ENCODE measurements at places on chromosomes 11 and 22. TPM values are rescaled to one million over a fixed set of nuclear protein-coding genes. Genes with fewer than 3 reads are reported as not detected.

GRCh38 chr11:39304586-39304985 is 2154.9 kb downstream of the LRRC4C start:
- no peaks in the 10 kb centered on the region for H3K27me3 ChIP-seq
- no peaks in the 10 kb centered on the region for H3K4me1 ChIP-seq
- DNase-seq: no peak
- no peak overlapping the region for H3K4me3 ChIP-seq
- H3K36me3 ChIP-seq: no peaks in the 10 kb centered on the region

GRCh38 chr22:39288135-39288898 is 31.1 kb downstream of the RPL3 start:
- no peak overlapping the region for H3K27ac ChIP-seq
- H3K4me1 ChIP-seq: peaks cover 38% of the 10 kb centered on the region

DNA sequence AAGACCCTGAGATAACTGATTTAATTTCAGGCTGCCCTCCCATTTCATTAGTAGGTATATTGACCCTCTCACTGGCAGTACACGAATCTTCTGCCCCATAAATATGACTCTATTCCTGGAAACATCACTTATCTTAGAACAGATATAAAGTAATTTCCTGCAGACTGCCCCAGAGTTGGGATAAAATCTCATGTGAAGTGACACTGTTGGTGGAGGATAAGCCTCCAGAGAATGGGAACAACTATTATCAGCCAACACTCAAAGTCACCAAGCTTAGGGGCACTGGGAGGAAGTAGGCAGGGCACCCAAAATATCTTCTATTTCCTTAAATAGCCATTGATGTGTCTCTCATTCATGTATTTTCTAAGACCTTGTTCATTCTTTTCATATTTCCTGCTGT is 8.2 kb downstream of the OR51B5 start:
- H3K36me3 ChIP-seq: no peaks in the 10 kb centered on the region
- DNase-seq: no peak
- H3K27me3 ChIP-seq: no peaks in the 10 kb centered on the region
- no peak overlapping the region for H3K4me3 ChIP-seq
- H3K4me1 ChIP-seq: no peaks in the 10 kb centered on the region

The ALDH3B2 gene
- total RNA-seq: not detected

- H3K27me3 ChIP-seq: no peaks in the 10 kb centered on the region
- DNase-seq: no peak
- no peak overlapping the region for H3K4me3 ChIP-seq
- no peaks in the 10 kb centered on the region for H3K36me3 ChIP-seq
These were observed 61.6 kb upstream of the PTPN5 start for GRCh38 chr11:18853086-18853720.

DNA sequence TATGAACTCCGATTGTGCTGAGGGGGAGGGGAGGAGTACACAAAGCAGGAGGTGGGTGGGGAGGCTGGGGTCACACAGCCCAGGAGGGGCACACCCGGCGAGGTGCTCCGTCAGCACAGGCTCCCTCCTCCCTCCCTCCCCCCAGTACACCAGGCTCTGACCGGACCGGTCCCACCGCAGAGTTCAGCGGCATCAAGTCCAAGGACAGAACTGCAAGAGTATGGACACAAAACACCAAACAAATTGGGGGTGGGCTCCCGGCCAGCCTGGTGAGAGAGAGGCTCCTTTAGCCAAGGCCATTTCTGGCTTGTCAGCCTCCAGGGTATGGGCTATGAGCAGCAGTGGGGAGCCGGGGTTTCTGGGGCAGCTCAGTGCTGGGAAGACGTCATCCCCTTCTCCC is 68.3 kb downstream of the ST3GAL4 start:
- no peak for DNase-seq
- H3K4me3 ChIP-seq: no peak overlapping the region
- no peaks in the 10 kb centered on the region for H3K27me3 ChIP-seq
- H3K27ac ChIP-seq: no peak overlapping the region
- no peaks in the 10 kb centered on the region for H3K36me3 ChIP-seq

GRCh38 chr11:66259956-66260355 is 8.5 kb upstream of the RAB1B start:
- no peak overlapping the region for H3K4me3 ChIP-seq
- H3K27me3 ChIP-seq: no peaks in the 10 kb centered on the region
- no peak overlapping the region for H3K27ac ChIP-seq
- H3K4me1 ChIP-seq: peaks cover 8% of the 10 kb centered on the region
- no peak for DNase-seq

- no peak for DNase-seq
- no peak overlapping the region for H3K4me3 ChIP-seq
- H3K4me1 ChIP-seq: no peaks in the 10 kb centered on the region
These were observed 87.8 kb upstream of the NNMT start for GRCh38 chr11:114208377-114208776.

DNA sequence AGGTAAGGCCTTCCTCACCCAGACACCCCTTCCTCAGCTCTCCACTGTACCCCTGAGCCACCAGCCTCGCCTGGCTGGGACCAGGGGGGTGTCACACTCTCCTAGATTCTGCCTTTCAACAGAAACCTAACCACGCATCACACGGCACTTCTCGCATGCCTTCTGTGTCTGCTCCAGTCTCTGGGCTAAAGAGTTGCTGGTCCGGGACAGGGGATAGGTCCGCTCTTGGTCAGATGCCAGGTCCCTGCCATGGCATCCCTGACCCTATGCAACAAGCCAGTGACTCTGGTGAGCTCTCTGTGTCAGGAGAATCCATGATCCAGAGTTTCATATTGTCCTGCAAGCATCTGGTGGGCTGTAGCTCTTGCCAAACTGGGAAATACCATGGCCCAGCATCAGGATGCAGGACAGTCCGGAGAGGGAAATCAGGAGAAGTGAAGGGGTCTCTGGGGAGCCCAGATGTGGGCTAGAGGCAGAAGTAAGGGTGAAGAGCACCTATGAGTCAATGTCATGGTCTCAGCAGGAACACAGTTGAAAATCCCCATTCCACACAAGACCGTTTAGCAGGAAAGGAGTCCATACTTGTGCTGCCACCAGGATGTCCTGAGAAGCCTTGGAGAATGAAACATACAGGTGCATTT is 14.1 kb downstream of the IGLL5 start:
- no peak overlapping the region for H3K27ac ChIP-seq
- no peak for DNase-seq
- H3K4me3 ChIP-seq: no peak overlapping the region
- H3K4me1 ChIP-seq: no peaks in the 10 kb centered on the region
- no peaks in the 10 kb centered on the region for H3K36me3 ChIP-seq

GRCh38 chr11:112017538-112017937 is 7.7 kb upstream of the DLAT start:
- no peak overlapping the region for H3K4me3 ChIP-seq
- peak overlapping the region; percentile 43 for H3K27ac ChIP-seq
- H3K27me3 ChIP-seq: no peaks in the 10 kb centered on the region
- no peaks in the 10 kb centered on the region for H3K36me3 ChIP-seq

The UBQLN3 gene
- 1.5 TPM for total RNA-seq

- no peak overlapping the region for H3K27ac ChIP-seq
- no peaks in the 10 kb centered on the region for H3K4me1 ChIP-seq
- H3K27me3 ChIP-seq: no peaks in the 10 kb centered on the region
- H3K36me3 ChIP-seq: no peaks in the 10 kb centered on the region
These were observed 6.7 kb upstream of the CAPRIN1 start for GRCh38 chr11:34044664-34045485.

DNA sequence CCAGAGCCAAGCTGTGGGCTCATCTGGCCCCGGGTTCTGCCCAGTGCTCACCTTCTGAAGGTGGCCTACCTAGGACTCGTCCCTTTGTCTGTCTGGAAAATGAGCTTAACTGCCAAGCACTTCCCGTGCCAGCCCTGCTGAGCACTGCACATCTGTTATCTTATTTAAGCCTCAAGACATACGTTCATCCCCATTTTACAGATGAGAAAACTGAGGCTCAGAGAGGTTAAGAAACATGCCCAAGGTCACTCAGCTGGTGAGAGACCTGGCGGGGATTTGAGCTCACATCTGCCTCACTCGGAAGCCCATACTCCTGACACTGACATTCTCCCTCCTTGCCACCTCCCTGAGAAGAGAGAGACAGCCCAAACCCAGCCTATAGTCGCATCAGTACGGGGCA is 226.2 kb downstream of the MN1 start:
- no peak overlapping the region for H3K27ac ChIP-seq
- H3K4me3 ChIP-seq: no peak overlapping the region
- H3K27me3 ChIP-seq: no peaks in the 10 kb centered on the region
- no peak for DNase-seq
- no peaks in the 10 kb centered on the region for H3K4me1 ChIP-seq
- H3K36me3 ChIP-seq: no peaks in the 10 kb centered on the region

- DNase-seq: no peak
- H3K27me3 ChIP-seq: no peaks in the 10 kb centered on the region
- H3K36me3 ChIP-seq: no peaks in the 10 kb centered on the region
- peaks cover 26% of the 10 kb centered on the region for H3K4me1 ChIP-seq
- H3K27ac ChIP-seq: peak overlapping the region; percentile 43
These were observed 3.2 kb downstream of the DERL3 start for GRCh38 chr22:23835484-23836144.

The TMEM151A gene
- total RNA-seq: not detected

DNA sequence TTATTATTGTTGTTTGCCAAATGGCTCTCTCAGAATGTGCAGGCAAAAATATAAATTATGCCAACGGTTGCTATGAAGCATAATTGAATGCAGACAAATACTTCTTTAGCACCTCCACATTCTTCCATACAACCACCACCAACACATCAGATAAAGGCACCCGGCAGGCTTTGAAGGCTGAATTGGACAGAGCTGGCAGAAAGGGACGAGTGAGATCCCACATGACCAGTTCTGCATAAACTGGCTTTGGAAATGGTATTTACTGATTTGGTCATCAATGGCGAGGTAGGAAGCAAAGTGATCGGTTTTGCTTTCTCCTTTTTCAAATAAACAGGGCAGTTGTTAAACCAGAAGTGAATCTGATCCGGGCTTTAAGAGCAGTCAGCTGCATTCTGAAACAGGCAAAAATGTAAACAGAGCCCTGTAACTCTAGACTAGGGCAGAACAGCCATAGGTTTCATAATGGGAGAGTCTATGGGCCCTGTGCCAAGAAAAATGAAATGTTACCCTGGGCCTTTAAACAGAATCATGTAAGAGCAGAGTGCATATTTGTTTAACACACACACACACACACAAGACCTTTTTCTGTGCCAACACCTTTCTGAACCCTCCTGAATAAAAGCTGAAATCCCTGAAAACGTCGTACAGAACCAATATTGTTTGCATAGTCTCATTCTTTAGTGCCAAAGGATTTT is 97.7 kb downstream of the MPPED2 start:
- peak overlapping the region; percentile 15 for H3K27ac ChIP-seq
- H3K4me3 ChIP-seq: no peak overlapping the region
- no peaks in the 10 kb centered on the region for H3K36me3 ChIP-seq
- H3K27me3 ChIP-seq: no peaks in the 10 kb centered on the region
- H3K4me1 ChIP-seq: peaks cover 23% of the 10 kb centered on the region

DNA sequence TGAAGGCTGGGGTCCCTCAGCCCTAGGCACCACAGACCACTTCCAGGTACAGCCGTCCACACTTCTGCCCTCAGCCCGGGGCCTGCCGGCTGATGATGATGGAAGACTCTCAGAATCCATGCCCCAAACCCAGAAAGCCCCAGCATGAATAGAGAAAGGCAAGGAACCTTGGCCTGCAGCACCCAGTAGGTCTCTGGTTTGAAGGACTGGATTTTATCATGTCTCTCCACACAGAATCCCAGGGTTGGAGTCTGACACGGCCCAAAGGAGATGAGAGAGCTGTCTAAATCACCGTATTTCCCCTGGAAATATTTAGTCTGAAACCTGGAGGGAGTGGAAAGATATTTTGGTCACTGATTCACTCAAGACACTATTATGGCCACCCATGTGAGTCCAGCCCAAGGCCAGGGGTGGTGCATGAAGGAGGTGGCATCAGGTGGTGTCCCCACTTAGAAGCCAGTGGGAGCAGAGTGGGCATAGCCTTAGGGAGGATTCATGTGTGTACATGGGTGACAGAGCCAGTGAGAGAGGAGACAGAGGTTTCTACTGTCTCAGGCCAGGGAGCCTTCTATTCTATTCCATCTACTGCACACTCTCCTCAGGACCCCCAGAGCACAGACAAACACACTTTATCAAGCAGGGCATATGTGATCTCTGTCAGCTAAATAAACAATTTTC is 14.0 kb downstream of the TOP3B start:
- no peak overlapping the region for H3K4me3 ChIP-seq
- peaks cover 100% of the 10 kb centered on the region for H3K36me3 ChIP-seq
- no peaks in the 10 kb centered on the region for H3K27me3 ChIP-seq
- no peaks in the 10 kb centered on the region for H3K4me1 ChIP-seq

The TMEM218 gene
- total RNA-seq: 17.2 TPM

GRCh38 chr11:102430158-102430836 is 22.3 kb downstream of the TMEM123 start:
- H3K27me3 ChIP-seq: no peaks in the 10 kb centered on the region
- no peak for DNase-seq
- no peak overlapping the region for H3K4me3 ChIP-seq
- peaks cover 14% of the 10 kb centered on the region for H3K4me1 ChIP-seq
- no peak overlapping the region for H3K27ac ChIP-seq
- no peaks in the 10 kb centered on the region for H3K36me3 ChIP-seq

The NRXN2 gene
- total RNA-seq: 25.5 TPM

The CDKN1C gene
- 330 TPM for total RNA-seq

The ARHGAP8 gene
- 2.9 TPM for total RNA-seq

DNA sequence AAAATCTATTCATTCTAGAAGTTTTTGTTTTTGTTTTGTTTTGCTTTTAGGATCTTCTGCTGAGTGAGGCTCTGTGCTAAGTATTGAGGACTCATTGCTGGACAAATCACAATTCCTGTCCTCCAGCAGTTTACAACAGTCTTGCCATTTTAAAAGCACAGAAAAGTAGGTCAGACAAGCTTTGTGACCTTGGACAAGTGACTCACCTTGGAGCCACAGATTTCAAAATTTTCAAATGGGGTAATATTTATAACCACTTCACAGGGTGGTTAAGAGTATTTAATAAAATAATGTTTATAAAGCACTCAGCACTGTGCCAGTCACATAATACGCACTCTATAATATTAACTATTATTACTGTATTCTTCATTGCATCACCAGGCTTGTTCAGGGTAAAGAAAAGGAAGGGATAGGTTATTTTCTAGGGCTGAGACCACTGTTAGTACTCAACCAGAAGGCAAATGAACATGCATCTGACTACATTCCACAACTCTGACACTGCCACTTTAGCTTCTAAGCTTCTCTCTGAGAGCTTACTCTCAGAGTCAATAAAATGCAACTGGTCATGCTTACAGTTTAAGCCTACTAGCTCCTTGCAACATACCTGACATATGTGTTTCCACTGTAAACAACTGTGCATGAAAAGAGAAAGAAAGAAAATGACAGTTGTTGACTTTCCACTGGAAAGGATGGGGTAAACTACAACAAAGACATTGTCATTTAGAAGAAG is 63.2 kb upstream of the FIBIN start:
- H3K4me1 ChIP-seq: no peaks in the 10 kb centered on the region
- H3K4me3 ChIP-seq: no peak overlapping the region
- no peaks in the 10 kb centered on the region for H3K36me3 ChIP-seq
- H3K27me3 ChIP-seq: no peaks in the 10 kb centered on the region

GRCh38 chr22:17167486-17167885 is 8.4 kb upstream of the HDHD5 start:
- no peak overlapping the region for H3K27ac ChIP-seq
- H3K27me3 ChIP-seq: no peaks in the 10 kb centered on the region
- no peak for DNase-seq
- no peaks in the 10 kb centered on the region for H3K36me3 ChIP-seq
- H3K4me3 ChIP-seq: no peak overlapping the region
